Upper lobe of left lung (tissue), 6 donors: ENCODE measurements at places on chromosomes 4 and X. TPM values are rescaled to one million over a fixed set of nuclear protein-coding genes. Genes with fewer than 3 reads are reported as not detected.

The CPLX1 gene
- total RNA-seq: 4.2 TPM

DNA sequence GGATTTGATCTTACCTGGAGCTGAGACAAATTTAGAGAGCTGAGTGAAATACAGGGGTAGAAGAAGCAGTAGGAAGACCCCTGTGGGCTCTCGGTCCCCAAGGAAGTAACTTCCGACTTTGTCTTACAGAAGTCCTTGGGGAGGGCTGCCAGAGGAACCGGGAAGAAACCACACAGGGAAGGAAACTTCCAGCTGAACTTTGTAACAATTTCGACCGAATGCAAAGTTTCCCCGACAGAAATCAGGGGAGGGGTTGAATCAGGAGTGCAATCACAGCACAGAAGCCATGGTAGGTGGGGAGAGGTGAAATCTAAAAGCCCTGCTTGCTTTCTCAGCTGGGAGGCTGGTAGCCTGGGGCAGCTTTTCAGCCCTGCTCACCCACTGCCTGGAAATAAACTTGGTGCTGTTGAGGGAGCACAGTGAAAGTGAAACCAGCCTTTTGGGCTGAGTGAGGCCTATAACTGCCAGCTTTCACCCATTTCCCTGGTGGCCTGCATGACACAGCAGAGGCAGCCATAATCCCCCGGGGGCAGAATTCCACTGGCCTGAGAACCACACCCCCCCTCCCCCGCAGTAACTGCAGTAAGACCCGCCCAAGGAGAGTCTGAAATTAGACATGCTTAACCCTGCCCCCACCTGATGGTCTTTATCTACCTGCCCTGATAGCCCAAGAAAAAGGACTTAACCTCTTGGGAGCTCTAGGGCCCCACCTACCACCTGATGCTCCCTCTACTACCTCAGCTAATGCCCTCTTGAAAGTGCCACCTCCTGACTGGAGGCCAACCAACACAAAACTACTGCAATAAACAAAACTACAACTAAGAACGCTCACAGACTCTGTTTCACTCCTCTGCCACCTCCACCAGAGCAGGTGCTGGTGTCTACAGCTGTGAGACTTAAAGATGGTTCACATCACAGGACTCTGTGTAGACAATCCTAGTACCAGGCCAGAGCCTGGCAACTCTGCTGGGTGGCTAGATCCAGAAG lies 248.2 kb downstream of the PARM1 start:
- DNase-seq: no peak

GRCh38 chrX:147737690-147738089 lies 174.0 kb upstream of the FMR1 start:
- DNase-seq: no peak

The ATP8A1 gene
- total RNA-seq: 264 TPM

DNA sequence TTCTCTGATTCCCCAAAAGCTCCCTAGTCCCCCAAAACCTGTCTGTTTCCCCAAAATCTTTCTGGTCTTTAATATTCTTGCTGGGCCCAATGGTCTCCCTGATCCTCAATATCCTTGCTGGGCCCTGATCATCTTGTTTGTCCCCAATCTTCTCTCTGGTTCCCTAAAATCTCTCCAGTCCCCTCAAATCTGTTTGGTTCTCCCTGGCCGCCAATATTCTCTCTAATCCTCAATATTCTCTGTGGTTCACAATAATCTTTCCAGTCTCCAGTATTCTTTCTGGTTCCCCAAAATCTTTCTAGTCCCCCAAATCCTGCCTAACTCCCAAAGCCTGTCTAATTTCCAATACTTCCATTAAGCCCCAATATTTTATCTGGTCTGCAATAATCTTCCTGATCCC lies 18.5 kb downstream of the P2RY8 start:
- DNase-seq: no peak
